Activated CD8-positive, alpha-beta T cell treated with anti-CD3 and anti-CD28 coated beads for 36 hours (primary cell): ENCODE measurements at places on chromosomes 3 and 15. TPM values are rescaled to one million over a fixed set of nuclear protein-coding genes. Genes with fewer than 3 reads are reported as not detected.

The TMEM40 gene
- not detected for total RNA-seq

The SLC7A14 gene
- total RNA-seq = not detected

The CEP19 gene
- total RNA-seq = 5.5 TPM

DNA sequence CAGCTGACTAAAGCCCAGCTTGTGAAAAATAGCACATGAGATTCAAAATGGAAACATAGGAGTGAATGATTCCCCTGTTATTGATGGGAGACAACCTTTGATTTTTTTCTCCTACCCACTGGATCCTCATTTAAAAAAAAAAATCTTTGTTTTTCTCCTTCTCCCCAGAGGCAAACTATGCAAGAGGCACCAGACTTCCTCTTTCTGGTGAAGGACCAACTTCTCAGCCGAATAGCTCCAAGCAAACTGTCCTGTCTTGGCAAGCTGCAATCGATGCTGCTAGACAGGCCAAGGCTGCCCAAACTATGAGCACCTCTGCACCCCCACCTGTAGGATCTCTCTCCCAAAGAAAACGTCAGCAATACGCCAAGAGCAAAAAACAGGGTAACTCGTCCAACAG lies 2.6 kb downstream of the CACNA1D start:
- H3K27ac ChIP-seq = no peak overlapping the region
- peaks cover 11% of the 10 kb centered on the region for H3K4me1 ChIP-seq
- no peaks in the 10 kb centered on the region for H3K36me3 ChIP-seq
- DNase-seq = no peak
- H3K27me3 ChIP-seq = peaks cover 54% of the 10 kb centered on the region
- no peak overlapping the region for H3K4me3 ChIP-seq

DNA sequence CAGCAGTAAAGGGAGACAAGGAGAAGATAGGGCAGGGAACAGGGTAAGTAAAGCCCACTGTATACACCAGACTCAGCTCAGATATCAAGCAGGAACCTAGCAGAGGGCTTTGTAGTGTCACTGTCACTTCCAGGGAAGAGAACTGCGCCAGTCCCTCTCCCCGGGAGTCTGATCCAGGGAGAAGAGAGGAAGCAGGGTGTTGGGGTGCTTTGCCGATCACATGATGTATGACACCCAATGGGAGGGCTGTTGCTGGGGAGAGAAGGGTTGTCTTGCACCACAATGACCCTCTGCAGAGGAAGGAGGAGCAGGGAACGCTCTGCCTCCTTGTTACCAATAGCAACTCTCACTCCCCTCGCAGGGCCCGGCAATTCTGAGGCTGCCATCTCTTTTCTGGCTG lies 147.2 kb upstream of the SLC2A2 start:
- no peak for DNase-seq
- peaks cover 17% of the 10 kb centered on the region for H3K4me1 ChIP-seq
- no peaks in the 10 kb centered on the region for H3K27me3 ChIP-seq
- H3K4me3 ChIP-seq = no peak overlapping the region
- peaks cover 17% of the 10 kb centered on the region for H3K36me3 ChIP-seq

GRCh38 chr15:82680200-82681102 lies 29.2 kb downstream of the AP3B2 start:
- peaks cover 6% of the 10 kb centered on the region for H3K4me1 ChIP-seq
- H3K27me3 ChIP-seq = no peaks in the 10 kb centered on the region
- no peaks in the 10 kb centered on the region for H3K36me3 ChIP-seq
- peak overlapping the region; percentile 81 for H3K27ac ChIP-seq

- no peaks in the 10 kb centered on the region for H3K27me3 ChIP-seq
- H3K27ac ChIP-seq = peak overlapping the region; percentile 58
- no peak for DNase-seq
- no peak overlapping the region for H3K4me3 ChIP-seq
- H3K4me1 ChIP-seq = peaks cover 64% of the 10 kb centered on the region
Measured at GRCh38 chr3:43503067-43503728, 118.6 kb downstream of the ANO10 start.

DNA sequence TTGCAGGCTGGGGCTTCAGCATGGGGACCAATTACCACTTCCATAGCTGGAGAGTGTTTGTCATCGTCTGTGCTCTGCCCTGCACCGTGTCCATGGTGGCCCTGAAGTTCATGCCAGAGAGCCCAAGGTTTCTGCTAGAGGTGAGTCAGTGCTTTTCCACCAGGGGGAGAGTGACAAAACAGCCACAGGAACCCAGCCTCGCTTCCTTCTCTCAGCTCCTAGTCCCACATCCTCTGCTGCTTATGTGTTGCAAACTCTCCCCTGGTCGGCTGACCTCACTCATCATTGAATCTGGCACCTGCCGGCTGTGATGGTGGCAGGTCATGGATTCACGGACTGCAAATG lies 158.3 kb downstream of the SV2B start:
- H3K27me3 ChIP-seq = peaks cover 17% of the 10 kb centered on the region
- no peaks in the 10 kb centered on the region for H3K36me3 ChIP-seq
- no peak overlapping the region for H3K4me3 ChIP-seq
- DNase-seq = peak; percentile 22
- no peaks in the 10 kb centered on the region for H3K4me1 ChIP-seq

DNA sequence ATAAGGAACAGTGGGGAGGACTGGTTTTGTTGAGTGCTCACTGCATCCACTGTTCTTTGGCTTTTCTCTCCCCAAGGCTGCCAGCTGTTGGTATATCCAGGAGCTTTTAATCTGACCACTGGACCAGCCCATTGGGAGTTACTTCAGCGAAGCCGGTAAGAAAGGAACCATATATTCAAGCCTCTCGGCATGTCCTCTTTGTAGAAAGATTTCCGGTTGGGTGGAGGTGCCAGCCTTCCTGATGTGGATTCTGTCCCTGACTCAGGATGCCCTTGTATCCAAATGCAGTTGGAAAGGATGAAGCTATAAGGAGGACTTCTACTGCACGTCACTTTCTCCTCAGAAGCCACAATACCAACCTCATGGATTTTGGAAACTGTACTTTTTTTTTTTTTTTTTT lies 14.2 kb downstream of the NIT2 start:
- no peak overlapping the region for H3K4me3 ChIP-seq
- no peak for DNase-seq

DNA sequence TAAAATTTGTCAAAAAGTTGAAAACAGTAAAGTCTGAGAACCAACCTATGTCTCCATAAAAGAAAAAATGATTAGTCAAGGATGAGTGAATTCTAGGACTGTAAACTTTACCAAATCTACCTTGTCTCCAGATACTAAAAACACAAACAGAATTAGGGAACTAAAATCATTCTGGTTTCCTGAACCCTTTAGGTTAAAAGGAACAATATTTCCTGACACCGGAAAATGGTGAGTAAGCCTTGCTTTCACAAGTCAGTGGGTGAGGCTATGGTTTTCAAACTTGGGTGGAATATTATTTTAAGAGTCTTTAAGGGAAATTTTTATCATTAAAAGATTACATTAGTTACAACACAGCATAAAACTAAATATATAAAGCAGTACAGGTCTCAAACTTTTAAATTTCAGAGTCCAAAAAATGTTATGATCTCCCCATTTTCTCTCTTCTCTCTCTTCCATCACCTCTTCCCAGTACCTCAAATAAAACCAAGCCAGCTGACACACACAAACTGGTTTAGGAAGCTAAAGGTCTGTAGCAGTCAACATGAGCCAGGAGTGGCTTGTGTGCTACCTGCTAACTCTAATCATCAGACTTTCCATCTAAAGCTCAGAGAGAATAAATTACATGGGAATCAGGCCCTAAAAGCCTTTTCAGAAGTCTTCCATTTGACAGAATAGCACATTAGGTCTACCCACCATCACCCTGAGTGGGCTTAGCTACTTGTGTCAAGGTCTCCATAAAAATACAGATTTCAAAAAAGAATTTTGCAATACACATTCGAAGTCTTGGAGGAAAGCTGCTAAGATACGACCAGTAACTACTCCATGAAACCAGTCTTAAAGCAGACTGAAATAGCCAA lies 2.2 kb downstream of the SLC12A6 start:
- no peaks in the 10 kb centered on the region for H3K27me3 ChIP-seq
- DNase-seq = no peak
- H3K4me1 ChIP-seq = peaks cover 60% of the 10 kb centered on the region
